ENCODE measurements at places on chromosomes 1 and 21.

DNA sequence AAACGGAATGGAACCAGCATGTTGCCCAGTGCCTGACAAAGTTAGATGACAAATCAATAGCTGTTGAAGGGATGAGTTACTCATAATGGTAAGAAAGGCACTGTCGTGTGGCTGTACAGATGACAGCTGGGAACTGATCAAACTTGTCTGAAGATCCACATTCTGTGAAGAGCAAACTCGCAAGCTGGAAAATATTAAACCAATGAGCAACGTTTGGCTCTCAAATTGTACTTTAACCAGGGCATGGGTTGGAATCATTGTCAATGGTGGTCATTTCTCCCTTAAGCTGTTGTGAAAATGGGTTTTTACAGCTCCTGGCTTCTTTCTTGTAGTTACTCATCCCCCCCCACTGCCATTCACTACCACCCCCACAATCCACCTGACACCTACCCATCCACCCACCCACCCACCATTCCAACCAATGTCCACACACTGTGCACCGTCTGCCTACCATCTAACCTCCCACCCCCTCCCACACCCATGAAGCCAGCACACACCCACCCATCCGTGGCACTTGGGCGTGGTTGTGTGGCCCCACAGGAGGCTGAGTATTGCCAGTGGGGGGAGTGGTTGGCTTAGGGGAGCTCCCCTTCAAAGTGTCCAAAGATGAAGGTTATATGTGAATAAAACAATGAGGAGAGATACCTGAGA is 46.7 kb downstream of the CLDN14 start:
- DNase-seq, result no peak

GRCh38 chr1:2032737-2033136 is 13.6 kb downstream of the GABRD start:
- DNase-seq, result no peak

DNA sequence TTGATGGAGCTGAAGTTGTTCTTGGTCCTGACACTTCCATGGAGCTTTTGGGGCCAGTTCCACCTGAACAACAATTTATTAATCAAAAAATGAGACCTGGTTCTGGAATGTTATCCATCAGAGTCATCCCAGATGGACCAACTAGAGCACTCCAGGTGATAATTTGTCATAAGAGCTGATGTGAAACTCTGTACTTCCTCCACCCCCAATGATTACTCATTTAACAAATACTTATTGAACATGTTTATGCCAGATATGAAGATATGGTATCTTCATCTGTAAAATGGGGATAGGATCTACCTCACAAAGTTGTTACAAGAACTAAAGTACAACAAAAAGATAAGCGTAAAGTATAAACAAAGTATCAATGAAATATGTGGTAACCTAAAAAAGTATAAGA is 153.2 kb downstream of the VPS13D start:
- no peak for DNase-seq

DNA sequence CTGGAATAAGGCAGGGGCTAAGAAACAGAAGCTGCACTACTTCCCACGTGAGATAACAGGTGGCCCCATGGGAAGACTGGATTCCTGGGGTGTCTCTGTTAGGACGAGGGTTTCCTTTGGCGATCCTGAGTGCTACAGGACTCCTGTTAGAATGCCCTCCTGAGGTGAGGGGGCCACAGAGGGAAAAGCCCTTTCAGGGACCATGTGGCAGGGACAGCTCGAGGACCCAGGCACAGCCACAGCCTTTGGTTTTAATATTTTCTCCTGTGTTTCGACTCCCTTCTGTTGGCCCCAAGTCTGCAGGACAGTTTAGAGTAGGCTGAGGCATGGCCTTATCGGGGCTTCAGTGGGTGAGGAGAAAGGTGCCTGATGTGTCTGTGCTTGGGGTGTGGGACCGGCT is 12.6 kb downstream of the TTC39A start:
- no peak for DNase-seq

DNA sequence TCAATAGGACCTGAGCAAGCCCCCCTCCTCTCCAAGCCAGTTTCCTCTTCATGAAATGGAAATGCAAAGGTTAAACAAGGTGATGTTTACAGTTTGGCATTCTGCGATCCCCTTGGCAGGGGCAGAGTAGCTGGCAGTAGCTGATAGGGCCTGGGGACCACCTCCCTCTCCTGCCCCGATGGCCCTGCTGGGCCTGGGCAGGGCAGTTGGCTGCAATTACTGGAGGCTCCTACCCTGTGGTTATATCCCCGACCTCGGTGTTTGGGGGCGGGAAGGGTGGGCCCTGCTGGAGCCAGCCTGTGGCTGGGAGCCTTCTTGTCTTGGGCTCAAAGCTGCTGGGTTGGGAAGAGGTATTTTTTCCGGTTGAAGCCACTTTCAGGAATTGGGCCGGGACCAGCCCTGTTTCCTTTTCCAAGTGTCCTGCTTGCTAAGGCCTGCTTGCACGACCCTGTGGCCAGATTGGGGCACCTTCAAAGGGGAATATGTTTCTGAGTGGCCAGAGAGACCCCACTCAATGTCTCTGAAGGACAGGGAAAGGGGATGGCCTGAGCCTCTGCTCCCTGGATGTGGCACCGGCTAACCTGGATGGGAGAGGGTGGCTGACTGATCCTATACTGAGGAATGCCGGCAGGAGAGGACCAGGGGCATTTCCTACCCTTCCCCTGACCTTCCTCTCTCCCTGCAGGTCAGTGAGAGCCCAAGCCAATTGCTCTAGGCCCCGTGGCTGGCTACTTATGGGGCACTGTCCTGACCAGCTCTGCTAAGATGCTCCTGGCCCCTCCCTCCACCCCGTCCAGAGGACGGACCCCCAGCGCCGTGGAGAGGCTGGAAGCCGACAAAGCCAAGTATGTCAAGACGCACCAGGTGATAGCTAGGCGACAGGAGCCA is 1.9 kb downstream of the FAM110D start:
- DNase-seq, result no peak

DNA sequence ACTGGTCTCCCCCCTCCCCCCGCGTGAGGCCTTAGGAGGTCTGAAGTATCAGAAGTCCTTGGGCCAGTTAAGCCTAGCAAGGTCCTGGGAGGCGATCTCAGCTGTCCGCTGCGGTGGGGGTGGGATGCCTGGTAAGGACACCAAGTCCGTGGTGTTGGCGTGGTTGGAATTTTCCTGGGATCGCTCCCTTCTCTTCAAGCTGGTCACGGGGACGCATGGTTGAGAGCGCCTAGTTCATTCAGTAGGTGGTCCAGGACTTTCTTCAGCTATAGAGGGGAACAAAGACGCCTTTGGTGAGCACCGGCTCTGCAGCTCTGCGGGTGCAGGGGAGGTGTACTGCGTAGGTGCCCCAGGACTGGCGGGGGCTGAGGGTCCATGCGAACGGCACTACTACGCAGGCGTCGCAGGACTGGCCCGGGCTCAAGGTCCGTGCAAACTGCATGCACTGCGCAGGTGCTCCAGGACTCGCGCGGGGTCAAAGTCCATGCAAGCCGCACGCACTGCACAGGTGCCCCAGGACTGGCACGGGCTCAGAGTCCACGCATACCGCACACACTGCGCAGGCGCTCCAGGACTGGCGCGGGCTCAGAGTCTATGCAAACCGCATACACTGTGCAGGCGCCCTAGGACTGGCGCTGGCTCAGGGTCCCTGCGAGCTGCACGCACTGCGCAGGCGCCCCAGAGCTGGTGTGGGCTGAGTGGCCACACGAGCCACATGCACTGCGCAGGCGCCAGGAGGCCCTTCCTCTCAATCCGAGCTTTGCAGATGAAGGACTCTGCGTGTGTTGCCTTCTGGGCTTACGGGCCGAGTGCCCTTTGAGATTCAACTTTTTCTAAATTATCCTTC is 36.6 kb upstream of the HMGN1 start:
- DNase-seq, result no peak

Data from NCI-H1436 treated with DMSO at 0.1 percent for 48 hours (cell line).